Astrocyte (in vitro differentiated cells and primary cell): ENCODE measurements at places on chromosomes 16 and 17. TPM values are rescaled to one million over a fixed set of nuclear protein-coding genes. Genes with fewer than 3 reads are reported as not detected.

GRCh38 chr16:78866521-78866920, 734.0 kb downstream of the MAF start:
- no peak for DNase-seq

GRCh38 chr16:2775131-2775716, 1.9 kb downstream of the ELOB start:
- DNase-seq: no peak

- peak; percentile 67 for DNase-seq
Measured at GRCh38 chr17:68981288-68981687, 26.1 kb upstream of the ABCA8 start.

DNA sequence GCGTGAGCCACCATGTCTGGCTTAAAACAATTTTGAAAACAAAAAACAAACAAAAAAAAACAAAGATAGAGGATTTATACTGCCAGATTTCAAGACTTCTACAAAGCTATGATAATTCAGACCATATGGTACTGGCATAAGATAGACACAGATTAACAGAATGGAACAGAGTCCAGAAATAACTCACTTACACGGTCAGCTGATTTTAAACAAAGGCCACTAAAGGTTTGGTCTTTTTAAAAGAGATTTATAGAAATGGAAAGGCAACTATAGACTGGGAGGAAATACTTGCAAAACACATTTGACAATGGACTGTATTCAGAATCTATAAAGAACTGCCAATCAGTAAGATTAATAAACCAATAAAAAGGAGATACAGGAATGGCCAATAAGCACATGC, 48.6 kb upstream of the MNT start:
- no peak for DNase-seq

DNA sequence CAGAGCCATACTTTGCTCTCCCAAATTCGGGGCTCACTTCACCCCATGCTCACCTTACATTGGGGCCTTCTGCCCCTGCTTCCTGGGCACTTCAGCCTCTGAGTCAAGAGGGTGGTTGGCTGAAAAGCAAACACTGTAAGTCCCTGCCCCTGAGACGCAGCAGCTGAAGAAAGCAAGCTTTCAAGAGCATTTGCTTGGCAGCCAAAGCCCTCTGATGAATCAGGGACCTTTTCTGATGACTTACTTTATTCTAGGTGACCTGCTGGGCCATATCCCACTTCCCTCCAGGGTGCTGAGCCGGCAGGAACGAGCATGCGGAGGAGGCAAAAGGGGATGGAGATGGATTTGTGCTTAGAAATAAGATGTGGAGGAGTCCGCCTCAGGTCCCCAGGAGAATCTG, 147.0 kb upstream of the TNRC6C start:
- peak; percentile 50 for DNase-seq

DNA sequence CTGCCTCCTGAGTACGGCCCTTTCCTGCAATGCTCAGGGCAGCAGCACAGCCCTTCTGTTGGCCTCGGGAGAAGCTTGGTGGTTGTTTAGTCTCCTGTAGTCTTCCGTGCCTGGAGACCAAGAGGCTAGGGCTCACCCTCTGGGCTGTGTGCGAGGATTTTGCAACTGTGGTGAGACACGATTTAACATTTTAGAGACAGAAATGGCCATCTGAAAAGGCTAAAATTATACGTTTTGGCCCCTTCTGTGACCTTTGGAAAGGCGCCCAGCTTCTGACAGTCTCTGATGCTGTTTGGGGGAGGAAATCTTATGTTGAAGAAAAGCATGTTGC, 33.1 kb downstream of the FOXL1 start:
- no peak for DNase-seq

DNA sequence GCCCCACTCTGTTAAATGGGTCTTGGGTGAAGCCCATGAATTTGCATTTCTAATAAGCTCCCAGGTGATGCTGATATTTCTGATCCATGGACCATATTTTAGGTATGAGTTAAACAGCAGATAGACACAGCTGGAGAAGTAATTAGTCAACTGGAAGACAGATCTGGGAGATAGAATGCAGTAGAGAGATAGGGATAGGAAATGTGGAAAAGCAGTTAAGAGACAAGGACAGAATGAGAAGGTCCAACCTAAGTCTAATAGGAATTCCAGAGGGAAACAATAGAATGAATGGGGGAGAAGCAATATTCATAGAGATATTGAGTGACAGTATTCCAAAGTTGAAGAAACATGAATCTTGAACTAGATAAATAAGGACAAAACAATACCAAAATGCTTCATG, 71.7 kb downstream of the GPRC5B start:
- no peak for DNase-seq

DNA sequence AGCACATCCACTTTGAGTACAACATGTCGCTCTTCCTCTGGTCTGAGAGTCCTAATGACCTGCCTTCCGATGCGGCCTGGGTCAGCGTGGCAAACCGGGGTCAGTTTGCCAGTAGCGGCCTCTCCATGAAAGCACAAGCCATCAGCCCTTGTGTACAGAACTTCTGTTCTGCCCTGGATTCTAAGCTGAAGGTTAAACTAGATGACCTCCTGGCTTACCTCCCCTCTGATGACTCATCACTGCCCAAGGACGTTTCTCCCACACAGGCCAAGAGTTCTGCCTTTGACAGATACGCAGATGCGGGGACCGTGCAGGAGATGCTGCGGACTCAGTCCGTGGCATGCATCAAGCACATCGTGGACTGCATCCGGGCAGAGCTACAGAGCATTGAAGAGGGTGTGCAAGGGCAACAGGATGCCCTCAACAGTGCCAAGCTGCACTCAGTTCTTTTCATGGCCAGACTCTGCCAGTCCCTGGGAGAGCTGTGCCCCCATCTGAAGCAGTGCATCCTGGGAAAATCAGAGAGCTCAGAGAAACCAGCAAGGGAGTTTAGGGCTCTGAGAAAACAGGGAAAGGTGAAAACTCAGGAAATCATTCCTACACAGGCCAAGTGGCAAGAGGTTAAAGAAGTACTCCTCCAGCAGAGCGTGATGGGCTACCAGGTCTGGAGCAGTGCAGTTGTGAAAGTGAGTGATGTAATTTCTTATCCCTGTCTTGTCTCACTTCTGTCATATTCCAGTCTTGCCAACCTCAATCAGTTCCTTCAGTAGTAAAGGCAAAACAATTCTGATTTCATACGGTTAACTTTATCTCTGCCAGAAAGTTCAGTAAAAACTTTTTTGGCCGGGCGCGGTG, 8.6 kb downstream of the COG1 start:
- DNase-seq: no peak

GRCh38 chr17:4340914-4341615, 25.4 kb downstream of the UBE2G1 start:
- no peak for DNase-seq

- peak; percentile 78 for DNase-seq
Measured at GRCh38 chr17:71208111-71208704, 912.6 kb upstream of the SOX9 start.

- peak; percentile 97 for DNase-seq
Measured at GRCh38 chr16:86931410-86931941, 353.1 kb downstream of the FOXL1 start.

- peak; percentile 46 for DNase-seq
Measured at GRCh38 chr17:1087381-1088241, 90.7 kb downstream of the TIMM22 start.

- DNase-seq: peak; percentile 87
Measured at GRCh38 chr16:20866145-20866772, 33.9 kb downstream of the DCUN1D3 start.

DNA sequence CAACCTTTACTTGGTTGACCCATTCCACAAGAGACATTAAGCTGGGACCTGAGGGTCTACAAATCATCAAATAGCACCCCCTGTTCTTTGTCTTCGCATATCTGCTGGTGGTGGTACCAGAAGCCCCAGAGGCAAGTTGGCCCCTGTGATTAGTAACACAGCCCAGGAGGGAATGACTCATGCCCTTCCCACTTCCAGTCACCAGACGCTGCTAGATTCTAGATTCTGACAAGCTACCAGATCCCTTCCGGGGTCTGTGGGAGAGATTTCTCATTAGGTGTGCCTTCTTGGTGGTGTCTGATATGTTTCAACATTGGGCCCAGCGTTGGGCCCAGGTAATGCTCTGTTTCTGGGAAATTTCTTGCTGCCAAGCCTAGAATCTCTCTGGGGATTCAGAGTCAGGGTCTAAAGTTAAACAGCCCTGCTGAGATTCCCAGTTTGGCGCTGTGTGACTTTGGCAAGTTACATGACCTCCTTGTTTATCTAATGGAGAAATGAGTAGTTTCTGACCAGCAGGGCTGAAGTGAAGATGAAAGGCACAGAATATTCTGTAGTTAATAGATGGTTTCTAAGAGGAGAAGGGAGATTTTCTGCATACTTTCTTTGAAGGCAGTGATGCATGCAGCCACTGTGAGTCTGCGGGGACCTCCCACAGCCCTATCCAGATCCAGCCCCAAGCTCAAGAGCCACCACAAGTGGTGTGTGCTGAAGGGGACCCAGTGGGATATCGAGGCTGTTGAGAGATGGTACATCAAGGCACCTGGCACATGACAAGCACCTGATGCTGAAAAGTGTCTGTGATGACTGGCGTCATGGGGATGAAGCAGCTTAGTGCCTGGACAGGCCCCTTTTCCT, 3.9 kb downstream of the TRPV2 start:
- peak; percentile 91 for DNase-seq

GRCh38 chr16:85180827-85181738, 68.8 kb upstream of the CIBAR2 start:
- no peak for DNase-seq

- no peak for DNase-seq
Measured at GRCh38 chr16:25411396-25412081, 153.9 kb upstream of the ZKSCAN2 start.

- DNase-seq: no peak
Measured at GRCh38 chr17:50134206-50135110, 4.5 kb upstream of the SAMD14 start.

- no peak for DNase-seq
Measured at GRCh38 chr16:52074133-52074532, 472.8 kb downstream of the TOX3 start.

DNA sequence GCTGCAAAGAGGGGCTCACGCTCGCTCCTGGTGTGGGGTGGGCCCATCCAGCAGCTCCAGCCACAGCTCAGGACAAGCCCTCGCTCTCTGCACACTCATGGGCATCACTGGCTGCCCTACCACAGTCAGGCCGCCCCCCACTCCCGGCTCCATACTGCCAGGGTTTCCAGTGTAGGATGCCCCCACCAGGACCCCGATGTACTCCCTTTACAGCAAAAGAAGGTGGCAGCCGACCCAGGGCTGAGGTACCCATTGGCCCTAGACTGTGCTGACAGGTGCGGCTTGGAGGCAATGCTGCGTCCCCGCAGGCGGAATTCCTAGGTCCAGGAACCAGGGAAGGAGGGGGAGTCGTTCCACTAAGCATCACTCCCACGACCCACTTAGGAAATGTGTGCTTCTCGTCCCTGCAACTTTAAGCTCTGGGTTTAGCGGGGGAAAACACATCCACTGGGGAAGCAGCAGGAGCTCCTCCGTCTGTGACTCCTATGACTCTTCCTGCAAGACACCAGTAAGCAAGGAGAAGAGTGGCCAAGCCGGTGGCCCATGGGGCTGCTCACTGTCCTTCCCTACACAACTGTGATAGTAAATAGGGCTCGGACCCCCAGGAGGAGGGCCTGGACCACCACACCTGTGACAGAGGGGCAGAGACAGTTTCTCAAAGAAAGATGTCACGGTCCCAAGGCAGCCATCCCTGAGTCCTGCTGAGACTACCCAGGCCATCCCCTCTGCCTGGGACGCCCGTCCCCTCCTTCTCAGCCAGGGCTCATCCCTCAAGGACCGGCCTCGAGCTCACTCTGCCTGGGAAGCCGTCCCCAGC, 13.1 kb downstream of the CORO7 start:
- DNase-seq: no peak

GRCh38 chr16:77043076-77043475, 147.9 kb upstream of the MON1B start:
- peak; percentile 1 for DNase-seq

DNA sequence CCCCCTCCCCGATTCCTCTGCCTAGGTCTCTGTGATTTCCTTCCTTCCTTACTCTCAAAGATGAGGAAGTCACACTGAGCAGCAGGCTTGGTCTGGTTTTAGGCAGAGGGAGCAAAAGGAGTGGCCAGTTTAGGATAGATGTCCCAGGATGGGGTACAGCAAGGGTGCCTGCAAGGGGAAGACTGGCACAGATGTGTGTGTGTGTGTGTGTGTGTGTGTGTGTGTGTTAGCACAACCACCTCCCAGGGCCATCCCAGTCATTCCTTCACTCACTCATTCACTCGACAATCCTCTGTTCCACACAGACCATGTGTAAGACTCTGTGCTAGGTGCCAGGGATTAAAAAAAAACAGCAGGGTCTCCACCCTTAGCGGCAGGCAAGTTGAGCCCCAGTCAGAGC, 35.9 kb downstream of the TMEM132E start:
- DNase-seq: no peak

- DNase-seq: no peak
Measured at GRCh38 chr16:30567160-30567990, 4.1 kb downstream of the ZNF688 start.

DNA sequence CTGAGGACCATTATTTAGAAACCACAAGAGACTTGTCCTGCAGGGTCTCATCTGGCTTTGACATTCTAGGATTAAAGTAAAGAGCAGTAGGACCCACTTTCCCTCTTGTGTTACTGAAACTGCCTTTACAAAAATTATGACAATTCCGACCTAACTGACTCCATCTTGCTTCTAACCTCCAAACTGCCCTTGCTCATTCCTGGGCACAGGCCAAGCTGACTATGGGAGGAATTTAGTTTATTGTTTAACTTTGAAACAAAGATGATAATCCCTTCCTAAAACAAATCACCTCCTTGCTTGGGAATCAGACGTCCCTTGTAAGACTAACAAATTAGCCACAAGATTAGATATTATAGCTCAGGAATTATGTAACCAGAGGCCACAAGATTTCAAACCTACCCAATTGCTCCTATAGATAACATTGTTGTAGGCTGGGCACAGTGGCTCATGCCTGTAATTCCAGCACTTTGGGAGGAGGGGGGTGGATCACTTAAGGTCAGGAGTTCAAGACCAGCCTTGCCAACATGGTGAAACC, 87.0 kb upstream of the FBXO47 start:
- peak; percentile 30 for DNase-seq

GRCh38 chr16:73000020-73000906, 47.7 kb downstream of the ZFHX3 start:
- DNase-seq: peak; percentile 58

GRCh38 chr17:40338941-40339649, 25.4 kb downstream of the GJD3 start:
- DNase-seq: no peak

- DNase-seq: no peak
Measured at GRCh38 chr16:6009151-6009550, 911.6 kb upstream of the EEF2KMT start.

GALR2 gene
- total RNA-seq: 0.36 TPM in 1 of 2 replicates, not detected in the other

GPR179 gene
- 0.07 and 0.10 TPM in 2 replicates for total RNA-seq

TCAP gene
- 0.98 and 1.4 TPM in 2 replicates for total RNA-seq

NUFIP2 gene
- 73.7 and 79.8 TPM in 2 replicates for total RNA-seq

ICAM2 gene
- total RNA-seq: not detected in 2 replicates

MYLK3 gene
- total RNA-seq: 0.82 and 1.3 TPM in 2 replicates

FGF11 gene
- 22.4 and 30.7 TPM in 2 replicates for total RNA-seq

MYCBPAP gene
- total RNA-seq: 0.99 and 1.4 TPM in 2 replicates

CD300E gene
- not detected in 2 replicates for total RNA-seq

C1QL1 gene
- total RNA-seq: not detected in 2 replicates

NPIPB5 gene
- total RNA-seq: 135 and 180 TPM in 2 replicates

PYDC1 gene
- total RNA-seq: not detected in 2 replicates

DNAI2 gene
- total RNA-seq: not detected in 2 replicates

SPNS3 gene
- total RNA-seq: not detected in 2 replicates

TOM1L1 gene
- total RNA-seq: 20.3 and 27.1 TPM in 2 replicates
